ENCODE measurements at places on chromosomes 1 and 21. TPM values are rescaled to one million over a fixed set of nuclear protein-coding genes. Genes with fewer than 3 reads are reported as not detected.

GRCh38 chr1:234769986-234770795, 160.2 kb upstream of the IRF2BP2 start:
- DNase-seq = no peak

- DNase-seq = no peak
These were observed 415 bp upstream of the LAD1 start for GRCh38 chr1:201399352-201400126.

DNA sequence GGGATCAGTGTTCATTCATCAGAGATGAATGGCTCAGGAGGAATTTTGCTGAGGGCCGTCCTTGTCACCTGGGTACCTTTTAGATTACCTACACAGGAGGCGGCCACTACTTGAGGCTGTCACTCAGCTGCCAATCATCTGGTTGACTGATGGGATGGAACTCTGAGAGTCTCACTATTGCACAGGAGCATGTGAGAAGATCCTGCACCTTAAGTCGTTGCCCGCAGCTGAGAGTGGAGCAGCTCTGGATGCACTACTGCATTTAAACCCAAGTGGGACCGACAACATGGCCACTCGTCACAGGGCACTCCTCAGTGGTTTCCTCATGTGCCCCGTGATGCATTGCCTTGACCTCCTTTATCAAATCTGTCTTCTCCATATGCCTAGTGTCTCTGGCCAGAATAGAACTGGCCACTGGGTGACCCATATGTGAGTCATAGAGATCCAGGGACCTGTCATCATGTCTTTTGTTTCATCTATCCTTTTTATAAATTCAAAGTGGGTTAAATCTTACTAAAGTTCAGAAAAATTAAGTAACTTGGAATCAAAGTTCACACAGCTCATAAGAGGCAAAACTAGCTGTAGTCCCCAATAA, 165.5 kb downstream of the ZSCAN20 start:
- DNase-seq = no peak

DNA sequence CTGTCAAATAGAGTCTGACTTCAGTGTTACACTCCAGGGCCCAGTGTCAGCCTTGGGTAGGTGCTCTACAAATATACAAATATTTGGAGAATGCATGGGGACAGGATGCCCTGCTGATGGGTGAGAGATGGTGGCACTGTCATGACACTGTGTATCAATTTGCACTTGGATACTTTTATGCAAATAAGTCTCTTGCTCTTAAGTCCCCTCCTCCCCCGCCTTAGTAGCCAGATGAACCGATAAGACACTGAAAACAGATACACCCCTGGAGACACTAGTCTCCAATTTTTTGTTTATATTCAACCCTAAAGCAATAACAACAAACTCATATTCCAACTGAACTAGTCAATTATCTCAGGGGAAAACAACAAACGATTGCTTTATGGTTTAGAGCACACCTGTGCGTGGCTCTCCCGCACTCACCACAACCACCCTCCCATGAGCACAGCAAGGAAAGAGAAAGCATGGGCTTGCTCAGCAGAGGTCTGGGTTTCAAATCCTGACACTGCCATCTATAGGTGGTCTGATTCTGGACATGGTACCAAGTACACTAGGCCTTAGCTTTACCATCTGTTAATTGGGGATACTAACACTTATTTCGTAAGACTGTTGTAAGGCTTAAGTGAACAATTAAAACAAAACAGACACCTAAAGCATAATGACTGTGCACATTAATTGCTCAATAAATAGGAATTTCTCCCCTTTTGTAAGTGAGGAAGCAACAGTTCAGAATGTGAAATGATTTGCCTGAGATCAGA, 50.3 kb downstream of the HIVEP3 start:
- no peak for DNase-seq

DNA sequence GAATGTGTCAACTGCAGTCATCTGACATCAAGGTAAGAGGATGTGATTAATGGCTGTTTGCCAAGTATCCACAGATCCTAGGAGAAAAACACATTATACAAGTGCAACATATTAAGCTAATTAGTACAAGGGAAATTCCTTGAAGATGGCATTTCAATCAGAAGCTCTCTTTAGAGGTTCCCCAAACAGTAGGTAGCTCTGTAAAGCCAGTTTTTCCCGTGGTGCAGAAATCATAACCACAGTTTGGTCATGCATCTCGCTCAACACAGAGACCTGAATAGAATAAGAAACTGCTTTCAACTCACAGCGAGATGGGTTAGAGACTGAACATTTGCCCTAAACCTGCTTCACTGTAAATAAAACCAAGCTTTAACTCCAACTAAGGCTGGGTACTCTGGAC, 230.5 kb upstream of the CAMK1G start:
- no peak for DNase-seq

- DNase-seq = no peak
These were observed 57.9 kb upstream of the SSBP3 start for GRCh38 chr1:54464031-54464476.

- DNase-seq = peak; percentile 7
These were observed 58.6 kb downstream of the PBX1 start for GRCh38 chr1:164617377-164618201.

DNA sequence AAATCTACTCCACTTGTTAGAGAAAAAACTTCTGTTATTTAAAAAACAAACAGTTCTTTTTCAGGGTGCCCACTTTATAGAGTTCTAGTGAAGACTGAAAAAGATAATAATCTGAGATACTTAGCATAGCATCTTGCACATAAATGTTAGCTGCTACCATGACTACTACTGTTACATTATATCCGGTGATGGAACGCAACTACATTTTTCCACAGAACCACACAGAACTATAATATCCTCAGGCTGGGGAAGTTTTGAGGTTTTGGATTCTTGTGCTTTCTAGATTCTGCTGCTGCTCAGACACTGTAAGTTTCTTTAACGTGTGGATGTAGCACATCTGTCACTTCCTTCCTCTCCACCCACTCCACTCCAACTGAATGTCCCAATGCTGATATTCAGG, 110.3 kb downstream of the PTPN14 start:
- no peak for DNase-seq

DNA sequence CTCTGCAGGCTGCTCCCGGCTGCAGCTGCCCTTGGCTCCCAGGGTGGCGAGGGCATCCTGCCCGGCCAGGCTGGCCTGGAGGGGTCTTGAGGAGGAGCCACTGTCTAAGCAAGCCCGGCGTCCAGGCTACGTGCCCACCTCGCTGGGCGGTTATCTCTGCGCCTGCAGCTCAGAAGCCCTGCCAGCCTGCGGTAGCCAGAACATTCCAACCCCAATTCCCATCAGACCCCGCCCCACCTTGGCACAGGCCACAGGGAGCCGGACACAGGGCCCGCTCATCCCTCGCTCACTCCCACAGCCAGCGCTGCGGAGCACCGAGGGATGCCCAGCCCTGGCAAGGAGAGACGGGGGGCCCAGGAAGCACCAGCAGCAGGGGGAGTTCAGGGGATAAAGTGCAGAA, 53.9 kb downstream of the MEGF6 start:
- no peak for DNase-seq

DNA sequence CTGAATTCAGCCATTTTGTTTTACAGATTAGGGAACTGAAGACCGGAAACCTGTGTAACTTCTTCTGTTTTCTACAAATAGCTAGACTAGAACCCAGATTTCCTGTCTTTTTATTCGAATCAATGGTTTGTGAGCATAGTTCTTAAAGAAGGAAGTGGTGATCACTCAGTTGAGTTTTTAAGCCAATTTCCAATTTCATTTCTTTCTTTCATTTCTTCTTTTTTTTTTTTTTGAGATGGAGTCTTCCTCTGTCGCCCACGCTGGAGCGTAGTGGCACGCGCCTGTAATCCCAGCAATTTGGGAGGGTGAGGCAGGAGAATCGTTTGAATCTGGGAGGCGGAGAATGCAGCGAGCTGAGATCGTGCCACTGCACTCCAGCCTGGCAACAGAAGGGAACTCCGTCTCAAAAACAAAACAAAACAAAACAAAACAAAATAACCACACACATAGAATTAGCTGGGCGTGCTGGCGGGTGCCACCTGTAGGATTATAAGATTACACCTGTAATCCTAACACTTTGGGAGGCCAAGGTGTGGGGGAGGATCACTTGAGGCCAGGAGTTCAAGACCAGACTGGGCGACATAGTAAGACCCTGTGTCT, 3.0 kb upstream of the MDM4 start:
- no peak for DNase-seq

DNA sequence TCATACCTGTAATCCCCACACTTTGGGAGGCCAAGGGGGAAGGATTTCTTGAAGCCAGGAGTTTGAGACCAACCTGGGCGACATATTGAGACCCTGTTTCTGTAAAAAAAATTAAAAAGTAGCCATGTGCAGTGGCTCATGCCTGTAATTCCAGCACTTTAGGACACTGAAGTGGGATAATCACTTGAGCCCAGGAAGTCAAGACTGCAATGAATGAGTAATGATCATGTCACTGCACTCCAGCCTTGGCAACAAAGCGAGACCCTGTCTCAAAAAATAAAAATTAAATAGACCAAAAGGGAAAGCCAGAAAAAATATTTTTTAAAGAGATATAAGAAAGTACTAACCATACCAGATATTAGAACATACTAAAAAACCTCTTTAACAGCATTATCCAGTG, 44.7 kb upstream of the LYPLAL1 start:
- no peak for DNase-seq

DNA sequence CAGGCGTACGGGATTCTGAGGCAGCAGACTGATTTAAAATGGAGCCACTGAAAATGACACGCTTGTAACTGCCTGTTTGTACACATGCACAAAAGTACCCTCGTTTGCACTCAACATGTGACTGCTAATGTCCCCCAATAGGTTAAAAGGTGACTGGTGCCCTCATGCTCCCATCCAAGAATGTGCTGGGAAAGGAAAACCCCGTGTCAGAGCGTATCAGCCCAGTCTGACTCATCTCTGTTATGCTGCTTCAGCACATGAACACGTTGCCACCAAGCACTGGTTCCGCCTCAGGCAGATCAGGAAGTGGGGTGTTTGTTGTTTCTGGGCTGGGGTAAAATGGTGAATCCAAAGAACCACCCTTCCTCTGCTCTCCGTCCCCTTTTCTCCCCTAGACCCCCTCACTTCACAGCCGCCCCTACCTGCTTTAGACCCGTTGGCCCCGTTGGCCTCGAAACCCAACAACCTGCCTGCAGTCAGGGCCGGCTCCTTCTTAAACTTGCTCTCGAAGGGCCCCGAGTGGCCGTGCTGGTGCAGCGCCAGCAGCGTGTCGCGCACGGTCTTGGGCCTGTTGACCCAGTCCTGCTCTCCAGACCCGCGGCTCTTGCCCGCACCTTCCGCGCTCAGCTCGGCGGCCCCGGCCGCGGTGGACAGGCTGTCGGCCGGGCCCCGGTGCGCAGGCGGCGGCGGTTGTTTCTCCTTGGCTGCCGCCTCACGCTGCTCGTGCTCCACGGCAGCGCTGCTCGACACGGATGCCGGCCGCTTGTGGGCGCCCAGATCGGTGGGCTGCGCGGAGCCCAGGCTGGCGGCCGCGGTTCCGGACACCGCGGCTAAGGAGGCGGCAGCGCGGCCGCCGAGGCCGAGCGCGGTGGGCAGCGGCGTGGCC, 1.7 kb downstream of the IRF2BP2 start:
- no peak for DNase-seq

DNA sequence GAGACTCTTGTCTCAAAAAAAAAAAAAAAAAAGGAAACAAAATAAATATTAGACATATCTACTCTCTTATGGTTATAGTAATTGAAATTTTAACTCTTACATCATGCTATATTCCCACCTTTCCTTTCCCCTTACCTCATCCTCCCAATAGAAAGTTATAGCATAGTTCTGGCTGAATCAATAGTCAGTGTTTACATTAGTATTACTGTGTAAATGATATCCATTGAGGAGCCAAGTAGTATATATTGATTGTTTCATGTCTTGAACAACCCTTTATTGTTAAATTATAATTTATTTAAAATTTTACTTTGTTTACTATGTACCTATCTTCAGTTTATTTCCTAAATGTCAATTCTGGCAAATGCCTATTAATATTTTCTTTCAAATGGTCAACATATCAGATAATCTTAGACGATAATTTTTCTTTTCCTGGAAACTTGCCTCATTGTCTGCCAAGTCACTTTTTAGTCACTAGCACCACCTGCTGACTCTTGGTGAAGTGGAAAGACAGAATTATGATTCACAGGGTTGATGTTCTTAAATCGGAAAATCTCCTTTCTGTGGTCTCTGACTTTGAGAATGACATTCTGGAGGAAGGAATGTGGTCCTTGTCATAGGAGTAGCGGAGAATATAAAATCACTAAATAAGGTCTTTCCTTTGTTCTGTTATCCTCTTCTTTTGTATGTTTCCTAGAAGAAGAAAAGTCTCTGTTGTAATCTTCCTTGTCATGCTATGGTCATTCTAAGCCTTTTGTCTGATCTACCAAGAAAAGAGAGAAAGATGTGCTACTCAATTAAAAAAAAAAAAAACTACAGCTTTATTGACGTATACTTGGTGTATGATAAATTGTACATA, 8.6 kb downstream of the HJV start:
- peak; percentile 74 for DNase-seq

GRCh38 chr1:227766015-227766634, 30.9 kb downstream of the SNAP47 start:
- no peak for DNase-seq

- no peak for DNase-seq
These were observed 9.8 kb downstream of the INKA2 start for GRCh38 chr1:111729271-111729921.

DNA sequence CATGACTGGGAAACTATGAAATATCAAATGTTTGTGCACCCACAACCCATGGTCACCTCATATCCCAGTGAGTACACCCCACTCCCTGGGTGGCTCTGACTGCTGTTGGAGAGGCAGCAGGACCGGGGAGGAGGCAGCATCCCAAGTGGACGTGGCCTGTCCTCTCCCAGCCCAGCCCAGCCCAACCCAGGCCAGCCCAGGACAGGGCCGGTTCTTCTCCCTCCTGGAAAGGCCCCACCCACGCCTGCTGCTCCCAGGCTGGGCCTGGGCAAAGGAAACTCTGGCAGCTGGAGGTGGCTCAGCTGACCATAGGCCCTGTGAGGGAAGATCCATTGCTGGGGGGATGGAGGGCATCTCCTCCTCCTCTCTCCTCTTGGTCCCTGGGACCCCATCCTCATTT, 19.1 kb downstream of the MATN1 start:
- DNase-seq = no peak

Gene CD244
- total RNA-seq = not detected

Gene ANKRD65
- 1.9 TPM for total RNA-seq

Gene TCHH
- 0.28 TPM for total RNA-seq

Gene KRTAP12-4
- not detected for total RNA-seq

Gene AADACL3
- total RNA-seq = not detected

Gene PLA2G4A
- total RNA-seq = not detected

Gene PLA2G2F
- total RNA-seq = not detected

Gene GABRD
- 3.0 TPM for total RNA-seq

Measured in Panc1 (cell line).